ENCODE measurements at places on chromosomes 16 and 17.
A peak's percentile ranks its signal among the peaks of the same experiment; 100 is the strongest.

- no peak for DNase-seq
Observed at GRCh38 chr16:84768061-84768807, 51.6 kb upstream of the CRISPLD2 start.

DNA sequence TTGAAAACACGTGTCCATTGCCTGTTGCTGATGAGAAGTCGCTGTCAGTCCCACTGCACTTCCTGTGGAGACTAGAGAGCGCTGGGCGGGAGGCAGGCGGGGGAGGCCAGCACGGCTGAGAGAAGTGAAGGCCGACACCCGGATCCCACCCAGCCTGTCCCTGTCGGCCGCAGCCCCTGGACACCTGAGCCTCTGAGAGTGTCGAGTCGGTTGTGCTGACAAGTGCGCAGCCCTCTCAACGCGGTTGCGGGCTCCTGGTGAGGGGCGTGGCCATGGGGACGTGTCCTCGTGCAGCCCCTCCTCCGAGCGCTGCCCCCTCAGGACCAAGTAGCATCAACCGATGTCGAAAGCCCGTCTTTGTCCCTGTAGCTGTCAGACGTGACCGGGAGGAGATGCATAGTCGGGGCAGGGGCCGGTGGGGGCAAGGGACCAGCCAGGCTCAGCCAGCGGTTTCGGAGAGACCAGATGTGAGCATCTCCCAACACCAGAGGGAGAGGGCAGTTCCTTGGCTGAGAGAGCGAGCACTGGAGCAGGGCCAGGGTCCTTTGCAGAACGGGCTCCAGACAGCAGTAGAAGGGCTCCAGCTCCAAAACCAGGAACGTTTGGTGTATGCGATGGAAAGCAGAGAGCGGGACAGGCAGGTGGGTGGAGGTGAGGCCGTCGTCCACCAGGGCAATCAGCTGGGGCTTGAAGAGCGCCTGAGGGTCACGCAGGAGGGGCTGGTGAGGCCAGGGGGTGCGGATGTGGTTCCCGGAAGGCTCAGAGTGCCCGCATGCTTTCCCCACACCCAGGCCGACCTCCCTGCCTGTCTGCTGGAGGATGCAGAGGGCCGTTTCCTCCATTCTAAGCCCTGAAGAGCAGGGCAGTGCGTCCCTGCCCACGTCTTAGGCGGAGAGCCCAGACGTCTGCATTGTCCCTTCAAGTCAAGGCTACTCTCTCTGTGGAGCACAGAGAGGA, 43.3 kb upstream of the CHMP6 start:
- DNase-seq = no peak

DNA sequence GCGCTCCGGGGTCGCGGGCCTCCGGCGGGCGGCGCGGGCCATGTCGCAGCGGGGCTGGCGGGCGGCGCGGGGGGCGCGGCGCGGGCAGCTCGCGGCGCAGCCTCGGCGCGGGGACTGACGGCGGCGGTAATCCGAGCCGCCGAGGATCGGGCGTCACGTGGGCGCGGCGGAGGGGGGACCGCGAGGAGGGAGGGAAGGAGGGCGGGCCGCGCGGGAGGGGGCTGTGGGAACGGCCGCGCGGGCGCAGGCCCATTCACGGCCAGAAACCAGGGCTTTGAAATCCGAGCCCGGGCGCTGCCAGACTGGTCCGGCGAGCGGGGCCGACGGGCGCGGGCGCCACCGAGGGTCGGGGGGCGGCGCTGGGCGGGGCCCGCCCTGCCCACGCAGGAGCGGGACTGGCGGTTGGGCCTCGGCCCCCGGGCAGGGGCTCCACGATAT, at the start of gene MTSS2:
Gene MTSS2, minus strand, starts transcription at position 116 of the 438 bp plus-strand sequence. CDS start 262 bp downstream, outside the sequence.
- peak; percentile 95 for DNase-seq

- DNase-seq = no peak
Observed at GRCh38 chr16:89826531-89827382, 1.5 kb upstream of the SPIRE2 start.

GRCh38 chr17:19558946-19559345, 25.3 kb downstream of the SLC47A1 start:
- no peak for DNase-seq

- DNase-seq = peak; percentile 55
Observed at GRCh38 chr17:44878627-44879221, 20.5 kb downstream of the EFTUD2 start.

DNA sequence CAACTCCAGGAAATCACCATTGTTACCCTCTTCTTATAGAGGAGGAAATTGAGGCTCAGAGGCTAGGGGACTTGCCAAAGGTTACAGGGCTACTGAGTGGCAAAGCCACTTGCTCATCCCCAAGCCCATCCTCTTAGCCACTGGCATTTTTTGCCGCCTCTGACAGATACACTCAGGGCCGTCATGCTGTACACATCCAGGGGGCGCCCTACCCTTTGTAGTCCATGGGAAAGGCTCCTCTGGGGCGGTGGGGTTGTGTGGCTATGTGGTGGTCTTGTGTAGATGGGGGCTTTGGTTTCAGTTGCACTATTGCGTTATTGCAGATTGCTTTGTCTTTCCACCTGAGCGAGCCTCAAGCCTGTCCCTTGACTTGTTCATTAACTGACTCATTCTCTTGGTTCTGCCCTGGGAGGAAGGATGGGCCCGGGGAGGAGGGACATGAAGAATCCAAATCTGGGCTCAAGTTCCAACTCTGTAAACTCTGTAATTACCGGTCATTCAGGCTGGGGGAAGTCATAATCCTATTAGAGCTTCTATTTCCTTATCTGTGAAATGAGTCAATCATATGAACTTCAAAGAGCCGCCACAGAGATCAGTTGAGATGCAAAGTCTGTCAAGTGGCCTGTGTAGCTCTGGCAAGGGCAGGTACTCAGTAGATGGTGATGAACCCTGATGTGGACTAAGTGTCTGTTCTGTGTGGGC, 2.8 kb downstream of the NOS2 start:
- peak; percentile 80 for DNase-seq

- no peak for DNase-seq
Observed at GRCh38 chr17:74833501-74834377, 25.9 kb downstream of the GRIN2C start.
